ENCODE measurements at places on chromosomes 1 and 21.

DNA sequence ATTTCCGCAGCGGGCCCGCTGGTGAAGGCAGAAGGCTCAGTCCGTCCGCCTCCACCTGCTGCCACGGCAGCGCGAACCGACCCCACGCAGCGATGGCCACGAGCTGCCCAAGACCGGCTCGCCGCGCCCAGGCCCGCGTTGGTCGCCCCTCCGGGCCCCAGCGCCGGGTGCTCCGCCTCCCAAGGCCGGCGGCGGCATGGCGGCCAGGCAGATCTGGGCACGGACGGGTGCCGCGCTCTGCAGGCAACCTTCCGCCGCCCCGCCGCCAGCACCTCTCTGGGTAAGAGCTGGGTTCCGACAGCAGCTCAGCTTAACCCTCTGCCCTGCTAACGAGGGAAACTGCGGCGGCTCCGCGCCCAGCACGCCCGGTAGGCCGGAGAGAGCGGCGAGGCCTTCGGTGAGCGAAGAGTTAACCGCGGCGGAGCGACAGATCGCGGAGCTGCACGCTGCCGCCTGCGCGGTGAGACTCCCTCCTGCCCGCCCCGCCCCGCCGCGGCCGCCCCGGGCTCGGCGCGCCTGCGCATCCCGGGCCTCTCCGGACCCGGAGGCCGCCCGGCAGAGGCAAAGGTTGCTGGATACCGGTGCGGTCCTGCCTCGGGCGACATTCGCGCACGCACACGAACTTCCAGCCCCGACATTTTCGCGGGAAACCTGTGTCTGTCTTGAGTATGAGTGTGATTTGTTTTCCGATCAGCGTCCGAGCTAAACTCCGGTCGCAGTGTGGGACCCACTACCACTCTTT, at the start of gene C1orf53:
TSS of gene C1orf53 (plus strand) at position 177 of the 742 bp plus-strand sequence. CDS start at position 197, 20 bp downstream.
- DNase-seq = peak; percentile 88

GRCh38 chr1:225004396-225004795, 74.9 kb downstream of the DNAH14 start:
- DNase-seq = no peak

- DNase-seq = no peak
Observed at GRCh38 chr1:27399251-27400025, 7.0 kb downstream of the GPR3 start.

GRCh38 chr1:901108-901859, 22.4 kb upstream of the SAMD11 start:
- no peak for DNase-seq

GRCh38 chr1:17865912-17866739, 111.0 kb downstream of the ACTL8 start:
- no peak for DNase-seq
